Right cardiac atrium (tissue), 5 donors: ENCODE measurements at places on chromosomes 16 and 17. TPM values are rescaled to one million over a fixed set of nuclear protein-coding genes. Genes with fewer than 3 reads are reported as not detected.

GRCh38 chr16:55734665-55735064 lies 78.9 kb downstream of the SLC6A2 start:
- DNase-seq, result no peak

DNA sequence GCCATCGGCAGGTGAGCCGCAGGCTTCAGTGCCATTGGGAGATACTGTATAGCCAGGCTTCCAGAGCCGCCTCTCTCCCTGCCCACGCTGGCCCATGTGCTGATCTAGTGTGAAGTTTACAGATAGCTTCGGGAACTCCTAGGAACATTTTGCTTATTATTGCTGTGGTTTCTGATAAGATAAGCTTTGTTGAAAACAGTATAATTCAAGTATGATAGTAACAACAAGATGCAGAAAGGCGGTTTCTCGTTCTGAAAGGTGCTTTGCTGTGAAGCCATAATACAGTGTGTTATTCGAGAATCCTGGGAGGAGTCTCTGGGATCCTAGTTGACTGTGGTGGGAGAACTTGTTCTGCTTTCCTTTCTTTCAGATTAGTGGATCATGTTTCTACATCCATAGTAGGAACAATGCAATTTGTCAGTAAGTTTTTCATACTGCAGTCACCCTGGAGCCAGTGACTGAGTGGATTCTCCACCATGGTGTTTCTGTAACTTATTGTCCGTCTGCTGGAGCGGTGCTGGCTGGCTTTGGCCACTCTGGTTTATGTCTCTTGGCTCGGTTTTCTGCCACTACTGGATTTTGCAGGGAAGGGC lies 31.5 kb downstream of the RAB11FIP3 start:
- DNase-seq, result peak; percentile 63

- no peak for DNase-seq
These were observed 27.1 kb upstream of the ANKFN1 start for GRCh38 chr17:56125830-56126819.

TTYH2 gene
- 15.5 TPM for polyA plus RNA-seq

- no peak for DNase-seq
These were observed 310.0 kb downstream of the CBLN1 start for GRCh38 chr16:48971571-48972077.

GRCh38 chr17:79833110-79833450 lies 6.2 kb downstream of the CBX4 start:
- no peak for DNase-seq
